Gastroesophageal sphincter (tissue), 4 donors: ENCODE measurements at places on chromosomes 12 and 14. TPM values are rescaled to one million over a fixed set of nuclear protein-coding genes. Genes with fewer than 3 reads are reported as not detected.

The KRT82 gene
- total RNA-seq: not detected

The DHRS7 gene
- 64.6 TPM for total RNA-seq

The RIMBP2 gene
- total RNA-seq: 0.66 TPM

The OR6C4 gene
- total RNA-seq: not detected

The NGB gene
- total RNA-seq: not detected

The AJUBA gene
- 8.8 TPM for total RNA-seq
